Esophagus squamous epithelium (tissue), 5 donors: ENCODE measurements at places on chromosomes 13 and 19.

DNA sequence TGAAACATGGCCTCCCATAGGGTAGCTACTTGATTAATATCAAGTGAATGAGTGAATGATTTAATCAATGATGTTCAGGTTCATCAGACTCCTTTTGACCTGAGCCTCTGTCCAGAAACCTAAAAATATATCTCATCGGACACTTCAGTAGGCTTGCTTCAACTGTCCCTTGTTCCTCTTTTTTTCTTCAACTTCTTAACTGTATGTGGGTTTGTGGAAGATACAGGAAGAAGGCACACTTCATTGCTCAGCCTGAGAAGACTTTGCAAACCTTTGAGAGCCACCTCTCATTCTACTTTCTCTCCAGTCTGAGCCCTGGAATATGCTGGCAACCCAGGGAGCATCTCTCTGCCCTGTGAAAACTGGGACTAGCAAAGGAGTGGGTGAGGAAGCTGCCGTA is 557.0 kb downstream of the FGF9 start:
- no peak overlapping the region for H3K27ac ChIP-seq
- DNase-seq: no peak
- H3K4me3 ChIP-seq: no peak overlapping the region
- H3K27me3 ChIP-seq: no peaks in the 10 kb centered on the region
- H3K4me1 ChIP-seq: no peaks in the 10 kb centered on the region

- H3K27ac ChIP-seq: peak overlapping the region; percentile 91
- H3K4me1 ChIP-seq: peaks cover 16% of the 10 kb centered on the region
- no peaks in the 10 kb centered on the region for H3K27me3 ChIP-seq
- peak overlapping the region; percentile 76 for H3K4me3 ChIP-seq
Measured at GRCh38 chr19:16111909-16112752, 442 bp downstream of the RAB8A start.

- H3K4me1 ChIP-seq: peaks cover 8% of the 10 kb centered on the region
- no peak overlapping the region for H3K27ac ChIP-seq
- DNase-seq: no peak
- H3K36me3 ChIP-seq: no peaks in the 10 kb centered on the region
Measured at GRCh38 chr13:97573011-97573410, 139.0 kb downstream of the RAP2A start.

GRCh38 chr13:112980434-112980833 is 11.4 kb downstream of the MCF2L start:
- H3K27me3 ChIP-seq: no peaks in the 10 kb centered on the region
- H3K27ac ChIP-seq: peak overlapping the region; percentile 78
- no peaks in the 10 kb centered on the region for H3K36me3 ChIP-seq

- peak overlapping the region; percentile 9 for H3K27ac ChIP-seq
- no peak for DNase-seq
- no peaks in the 10 kb centered on the region for H3K27me3 ChIP-seq
- H3K4me1 ChIP-seq: no peaks in the 10 kb centered on the region
Measured at GRCh38 chr19:42229855-42230351, 9.8 kb downstream of the ZNF526 start.

DNA sequence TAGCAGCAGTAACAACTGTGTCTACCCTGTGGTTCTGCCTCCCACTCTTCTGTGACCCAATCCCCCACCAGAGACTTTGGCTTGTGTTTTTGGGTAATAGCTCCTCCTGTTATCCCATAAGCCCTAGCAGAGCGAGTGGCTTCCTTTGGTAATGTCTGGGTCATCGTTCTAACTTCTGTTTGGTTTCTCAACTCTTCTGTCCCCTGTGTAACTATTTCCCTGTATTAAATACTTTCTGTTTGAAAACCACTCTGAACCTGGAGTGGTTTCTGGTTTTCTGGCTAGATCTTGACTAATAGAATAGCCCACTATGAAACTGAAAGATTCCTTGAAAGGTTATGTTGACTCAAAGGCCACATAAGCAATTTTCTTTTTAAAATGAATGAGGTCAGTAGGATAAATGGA is 350.0 kb downstream of the DCT start:
- DNase-seq: no peak
- H3K27me3 ChIP-seq: no peaks in the 10 kb centered on the region
- H3K4me3 ChIP-seq: no peak overlapping the region
- no peaks in the 10 kb centered on the region for H3K4me1 ChIP-seq
- no peak overlapping the region for H3K27ac ChIP-seq

DNA sequence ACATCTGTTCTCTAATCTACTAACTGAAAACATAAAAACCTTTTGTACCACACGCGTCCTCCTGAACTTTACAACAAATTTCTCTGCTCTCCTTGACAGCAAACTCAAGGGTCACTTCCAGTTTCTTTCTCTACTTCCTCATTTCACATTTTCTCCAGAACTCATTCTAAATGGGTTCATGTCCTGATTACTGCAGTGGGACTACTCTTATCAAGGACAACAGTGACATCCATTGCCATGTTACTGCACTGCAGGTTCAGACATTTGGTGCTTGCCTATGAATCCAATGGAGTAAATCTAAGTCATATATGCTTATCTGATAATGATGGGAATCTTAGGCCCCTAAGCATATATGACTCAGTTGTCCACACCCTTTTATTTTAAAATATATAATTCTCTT is 35.3 kb downstream of the FPR3 start:
- DNase-seq: no peak
- no peaks in the 10 kb centered on the region for H3K27me3 ChIP-seq
- no peaks in the 10 kb centered on the region for H3K36me3 ChIP-seq
- no peak overlapping the region for H3K27ac ChIP-seq

GRCh38 chr13:67308004-67308772 is 78.1 kb upstream of the PCDH9 start:
- no peaks in the 10 kb centered on the region for H3K27me3 ChIP-seq
- no peak for DNase-seq
- H3K4me1 ChIP-seq: no peaks in the 10 kb centered on the region
- H3K36me3 ChIP-seq: no peaks in the 10 kb centered on the region
- H3K27ac ChIP-seq: no peak overlapping the region
- no peak overlapping the region for H3K4me3 ChIP-seq

GRCh38 chr19:15419413-15420025 is 731 bp upstream of the AKAP8L start:
- H3K4me1 ChIP-seq: peaks cover 22% of the 10 kb centered on the region
- DNase-seq: no peak
- peak overlapping the region; percentile 83 for H3K4me3 ChIP-seq
- H3K27me3 ChIP-seq: no peaks in the 10 kb centered on the region
- peak overlapping the region; percentile 64 for H3K27ac ChIP-seq
- H3K36me3 ChIP-seq: peaks cover 25% of the 10 kb centered on the region

DNA sequence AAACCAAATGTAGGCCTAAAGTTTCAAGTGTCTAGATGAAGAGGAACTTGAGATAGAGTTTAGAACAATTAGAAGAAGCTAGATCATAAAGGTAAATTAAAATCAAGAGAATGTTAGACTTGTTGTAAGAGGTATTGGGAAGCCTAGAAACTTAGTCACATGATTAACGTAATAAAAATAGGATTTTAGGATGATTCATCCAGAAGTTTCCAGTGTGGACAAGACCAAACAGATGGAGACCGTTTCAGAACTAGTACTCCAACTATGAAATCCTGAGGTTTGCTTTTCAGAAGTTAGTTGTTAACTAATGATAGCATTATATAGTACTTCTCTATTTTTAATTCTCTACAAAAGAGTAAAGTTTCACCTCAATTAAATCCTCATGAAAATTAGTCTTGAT is 104.9 kb downstream of the MZT1 start:
- H3K4me3 ChIP-seq: no peak overlapping the region
- H3K27me3 ChIP-seq: no peaks in the 10 kb centered on the region
- no peaks in the 10 kb centered on the region for H3K36me3 ChIP-seq
- no peak overlapping the region for H3K27ac ChIP-seq

DNA sequence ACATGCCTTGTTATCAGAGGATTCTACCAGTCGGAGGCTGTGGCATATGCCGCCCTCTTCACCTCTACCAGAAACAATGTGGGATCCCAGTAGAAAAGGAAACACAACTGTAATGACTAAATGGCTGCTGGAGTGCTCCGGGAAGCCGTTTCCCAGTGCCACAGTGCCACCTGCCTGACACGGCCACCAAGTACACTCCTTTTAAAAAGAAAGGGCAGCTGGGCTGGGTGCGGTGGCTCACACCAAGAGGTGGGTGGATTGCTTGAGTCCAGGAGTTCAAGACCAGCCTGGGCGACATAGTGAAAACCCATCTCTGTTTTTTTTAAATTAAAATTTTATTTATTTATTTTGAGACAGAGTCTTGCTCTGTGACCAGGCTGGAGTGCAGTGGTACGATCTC is 67.3 kb downstream of the TRPM4 start:
- no peak overlapping the region for H3K4me3 ChIP-seq
- H3K27ac ChIP-seq: no peak overlapping the region
- H3K27me3 ChIP-seq: no peaks in the 10 kb centered on the region
- no peaks in the 10 kb centered on the region for H3K36me3 ChIP-seq

GRCh38 chr13:110663491-110663890 is 42.4 kb downstream of the CARS2 start:
- peaks cover 4% of the 10 kb centered on the region for H3K36me3 ChIP-seq
- H3K4me1 ChIP-seq: no peaks in the 10 kb centered on the region
- H3K27me3 ChIP-seq: no peaks in the 10 kb centered on the region
- no peak for DNase-seq
- no peak overlapping the region for H3K27ac ChIP-seq

DNA sequence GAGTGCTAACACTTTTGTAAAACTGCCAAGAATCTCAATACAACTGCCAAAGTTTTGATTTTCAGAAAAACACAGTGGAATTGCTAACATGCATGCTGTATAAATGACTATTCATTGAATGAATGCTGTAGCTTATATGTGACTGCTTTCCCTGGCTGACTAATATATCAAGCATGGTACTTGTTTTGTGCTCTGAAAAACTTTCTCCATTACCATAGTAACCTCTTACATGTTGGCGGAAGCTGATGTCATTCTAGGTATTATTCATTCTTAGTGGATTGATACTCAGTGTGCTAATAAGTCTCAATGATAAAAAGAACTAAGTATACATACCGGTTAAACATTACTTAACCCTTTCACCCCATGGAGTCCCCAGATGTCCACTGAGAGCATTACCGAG is 166.1 kb upstream of the MYO16 start:
- H3K27me3 ChIP-seq: no peaks in the 10 kb centered on the region
- H3K4me1 ChIP-seq: no peaks in the 10 kb centered on the region
- no peak overlapping the region for H3K4me3 ChIP-seq
- H3K27ac ChIP-seq: no peak overlapping the region
- H3K36me3 ChIP-seq: no peaks in the 10 kb centered on the region

DNA sequence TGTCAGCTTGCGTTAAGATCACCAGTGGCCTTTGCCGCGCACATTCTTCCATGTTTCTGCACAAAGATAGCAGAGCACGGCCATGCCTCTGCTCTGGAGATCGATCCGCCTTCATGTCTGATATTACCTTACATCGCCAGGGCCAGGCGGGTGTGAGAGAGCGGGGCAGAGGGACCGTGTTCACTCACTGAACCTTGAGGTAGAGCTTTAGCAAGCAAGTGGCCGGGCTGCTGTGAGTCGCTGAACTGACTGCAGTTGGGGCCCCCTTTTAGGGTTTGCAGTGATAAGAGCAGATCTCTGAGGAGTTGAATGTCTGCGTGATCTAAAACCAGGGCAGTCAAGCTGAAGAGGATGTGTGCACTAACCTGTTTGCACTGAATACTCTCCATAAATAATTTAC is 275.4 kb upstream of the OBI1 start:
- no peak overlapping the region for H3K27ac ChIP-seq
- DNase-seq: no peak
- H3K27me3 ChIP-seq: no peaks in the 10 kb centered on the region
- no peaks in the 10 kb centered on the region for H3K36me3 ChIP-seq
- H3K4me1 ChIP-seq: no peaks in the 10 kb centered on the region

DNA sequence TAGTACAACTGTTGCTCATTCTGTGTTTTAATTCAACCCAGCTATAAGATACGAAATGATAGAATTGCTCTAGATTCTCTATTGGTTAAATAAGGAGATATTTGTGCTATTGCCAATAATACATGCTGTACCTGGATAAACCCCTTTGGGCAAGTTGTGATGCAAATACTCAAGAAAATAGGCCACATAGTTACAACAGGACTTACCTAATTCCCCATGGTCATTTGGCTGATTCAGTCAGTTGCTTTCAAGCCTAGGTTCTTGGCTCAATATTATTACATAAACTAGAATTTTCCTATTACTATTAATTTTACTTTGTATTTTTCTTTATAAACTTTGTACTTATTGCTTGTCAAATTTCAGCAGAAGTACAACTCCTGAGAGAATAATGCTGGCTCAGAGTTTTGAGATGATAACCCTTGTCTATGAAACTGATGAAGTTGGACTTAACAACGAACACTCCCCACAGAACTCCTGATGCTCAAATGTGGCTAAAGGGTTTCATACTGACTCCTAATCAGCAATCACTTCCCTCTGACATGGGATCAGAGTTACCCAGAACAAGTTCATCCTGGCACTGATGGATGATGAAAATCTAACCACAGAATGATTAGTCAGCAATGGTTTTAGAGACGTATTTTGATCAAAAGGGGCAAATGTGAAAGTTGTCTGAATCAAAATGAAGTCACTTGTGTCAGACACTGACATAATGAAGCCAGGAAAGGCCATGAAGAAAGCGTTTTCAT is 221.1 kb downstream of the ITGBL1 start:
- no peaks in the 10 kb centered on the region for H3K27me3 ChIP-seq
- no peak overlapping the region for H3K4me3 ChIP-seq
- no peaks in the 10 kb centered on the region for H3K36me3 ChIP-seq
- DNase-seq: no peak
- no peaks in the 10 kb centered on the region for H3K4me1 ChIP-seq

DNA sequence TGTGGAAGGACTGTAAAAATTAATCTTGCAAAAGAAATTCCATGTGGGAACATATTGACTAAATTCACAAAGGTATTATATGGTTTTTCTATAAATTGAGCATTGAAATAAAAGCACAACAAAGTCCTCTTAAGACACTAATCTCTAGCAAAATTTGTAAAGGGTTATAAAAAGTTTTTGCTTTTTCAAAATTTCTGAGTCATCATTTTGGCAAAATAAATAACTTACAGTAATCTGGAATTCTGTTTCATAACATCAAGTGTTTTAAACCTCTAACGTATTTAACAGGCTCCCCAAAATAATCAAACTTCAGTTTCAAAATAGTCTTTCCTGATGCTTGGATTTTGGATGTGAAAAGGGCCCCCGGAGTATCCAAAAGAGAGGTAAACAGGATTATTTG is 26.0 kb downstream of the MED4 start:
- no peaks in the 10 kb centered on the region for H3K4me1 ChIP-seq
- peaks cover 17% of the 10 kb centered on the region for H3K36me3 ChIP-seq
- H3K27me3 ChIP-seq: no peaks in the 10 kb centered on the region
- no peak overlapping the region for H3K27ac ChIP-seq
- no peak overlapping the region for H3K4me3 ChIP-seq

DNA sequence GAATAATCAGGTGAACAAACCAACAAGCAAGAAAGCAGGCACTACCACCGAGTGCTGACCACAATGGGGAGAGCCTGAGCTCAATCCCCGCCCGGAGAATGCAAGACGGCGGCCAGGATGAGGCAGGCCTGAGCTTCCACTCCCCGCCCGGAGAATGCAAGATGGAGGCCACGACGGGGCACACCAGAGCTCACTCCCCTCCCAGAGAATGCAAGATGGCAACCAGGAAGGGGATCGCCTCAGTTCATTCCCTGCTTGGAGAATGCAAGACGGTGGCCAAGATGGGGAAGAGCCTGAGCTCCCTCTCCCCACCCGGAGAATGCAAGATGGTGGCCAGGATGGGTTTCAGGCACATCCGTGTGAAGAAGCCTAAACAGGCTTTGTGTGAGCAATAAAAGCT is 24.7 kb upstream of the MIER2 start:
- H3K27me3 ChIP-seq: peaks cover 79% of the 10 kb centered on the region
- peaks cover under 1% of the 10 kb centered on the region for H3K4me1 ChIP-seq
- H3K36me3 ChIP-seq: no peaks in the 10 kb centered on the region
- no peak overlapping the region for H3K4me3 ChIP-seq
- H3K27ac ChIP-seq: no peak overlapping the region
